ENCODE measurements at places on chromosomes 11 and 22.

DNA sequence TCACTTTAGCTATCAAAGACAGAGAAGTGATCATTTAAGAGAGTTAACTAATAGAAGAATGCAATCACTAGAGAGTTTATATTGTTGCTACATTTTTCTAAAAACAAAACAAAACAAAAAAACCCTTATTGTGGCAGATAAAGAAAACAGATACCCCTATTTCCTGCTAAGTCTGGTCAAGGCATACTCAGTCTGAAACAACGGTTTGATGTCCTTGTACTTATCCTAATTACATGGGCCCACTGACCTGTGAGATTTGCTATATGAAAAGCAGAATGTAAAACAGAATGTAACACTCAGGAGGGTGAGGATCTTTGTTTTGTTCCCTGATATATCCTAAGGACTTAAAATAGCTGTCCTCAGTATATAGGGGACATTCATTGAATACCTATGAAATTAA is 24.6 kb downstream of the MAML2 start:
- no peak for DNase-seq

DNA sequence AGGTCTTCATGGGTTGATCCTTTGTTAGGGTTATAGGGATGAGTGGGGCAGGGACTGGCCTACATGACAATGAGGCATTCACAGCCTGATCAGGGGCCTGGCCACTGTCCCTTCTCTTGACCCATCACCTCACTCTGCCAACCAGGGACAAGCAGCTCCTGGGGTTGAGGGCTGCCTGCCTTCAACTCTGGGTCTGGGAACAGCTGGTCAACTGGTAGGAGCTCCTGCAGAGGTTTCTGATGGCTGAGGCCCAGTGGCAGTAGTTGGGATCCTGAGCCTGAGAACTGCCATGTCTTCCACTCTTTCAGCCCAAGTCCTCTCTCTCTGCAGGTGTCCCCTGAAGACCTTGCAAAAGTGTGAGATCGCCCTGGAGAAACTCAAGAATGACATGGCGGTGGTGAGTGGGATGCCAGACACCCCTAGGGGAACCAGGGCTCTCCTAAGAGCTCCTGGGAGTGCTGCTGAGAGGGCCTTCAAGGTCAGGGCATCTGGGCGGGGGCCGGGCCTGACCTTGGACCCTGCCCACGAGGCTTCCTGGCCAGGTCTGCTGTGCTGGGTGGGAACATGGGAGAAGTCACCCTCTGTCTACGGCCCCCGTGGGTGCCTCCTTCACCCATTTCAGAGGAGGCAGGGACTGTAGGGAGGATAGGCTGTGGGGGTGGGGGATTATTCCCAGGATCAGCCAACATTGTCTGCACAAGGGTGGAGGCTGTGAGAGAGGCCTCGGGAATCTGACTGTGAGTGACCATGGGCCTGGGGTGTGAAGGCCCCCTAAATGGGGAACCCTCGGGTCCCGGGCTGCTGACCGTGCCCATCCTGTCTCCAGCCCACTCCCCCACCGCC is 76.8 kb downstream of the MED15 start:
- no peak for DNase-seq

DNA sequence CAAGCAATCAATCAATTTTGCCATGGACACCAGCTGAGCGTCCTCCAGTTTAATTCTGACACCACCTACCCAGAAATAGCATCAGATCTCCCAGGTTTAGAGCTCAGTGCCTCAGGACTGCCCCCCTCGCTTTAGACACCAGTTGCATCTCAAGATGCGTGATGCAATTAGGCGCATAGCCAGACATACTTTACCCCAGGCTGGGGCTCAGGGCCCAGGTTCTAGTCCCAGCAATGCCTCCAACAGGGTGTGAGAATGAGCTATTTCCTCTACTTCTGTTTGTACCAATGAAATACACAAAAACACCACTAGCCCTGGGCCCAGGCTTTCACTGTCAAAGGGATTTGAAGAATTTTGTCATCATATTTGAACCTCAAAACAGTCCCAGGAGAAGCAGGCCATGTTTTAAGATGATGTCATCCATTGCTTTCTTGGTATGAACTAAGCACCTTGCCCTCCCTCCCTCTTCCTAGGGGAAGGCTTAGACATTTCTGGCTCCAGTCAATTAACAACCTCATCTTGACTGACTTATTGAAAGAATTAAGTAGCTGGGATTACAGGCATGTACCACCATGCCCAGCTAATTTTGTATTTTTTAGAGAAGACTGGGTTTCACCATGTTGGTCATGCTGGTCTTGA is 61.5 kb upstream of the INCENP start:
- no peak for DNase-seq

- DNase-seq, result no peak
These were observed 4.9 kb downstream of the SBF2 start for GRCh38 chr11:10288881-10289764.

- DNase-seq, result peak; percentile 58
These were observed 28.3 kb downstream of the DRD2 start for GRCh38 chr11:113446938-113447337.

DNA sequence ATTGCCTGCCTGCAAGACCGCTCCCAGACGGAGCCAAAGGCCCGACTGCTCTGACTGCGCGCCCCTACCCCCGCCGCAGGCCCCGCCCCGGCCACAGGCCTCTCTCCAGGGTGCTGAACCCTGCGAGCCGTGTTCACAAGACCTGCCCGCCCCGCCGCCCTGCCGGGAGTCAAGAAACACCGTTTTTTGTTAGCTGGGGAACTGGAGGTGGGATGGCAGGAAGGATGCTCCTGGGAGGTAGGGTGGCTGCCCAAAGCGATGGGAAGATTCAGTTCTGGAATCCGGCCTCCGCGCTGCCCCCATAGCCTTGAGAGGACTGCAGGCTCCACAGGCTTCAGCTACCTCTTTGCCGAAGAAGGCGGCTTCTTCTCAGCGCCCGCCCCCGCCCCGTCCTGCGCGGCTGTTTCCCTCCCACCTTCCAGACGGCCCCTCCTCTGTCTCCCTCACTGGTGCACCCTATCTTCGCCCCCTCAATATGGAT is 2.7 kb upstream of the PDE2A start:
- DNase-seq, result no peak

- no peak for DNase-seq
These were observed 24.5 kb downstream of the MICAL3 start for GRCh38 chr22:17999851-18000250.

DNA sequence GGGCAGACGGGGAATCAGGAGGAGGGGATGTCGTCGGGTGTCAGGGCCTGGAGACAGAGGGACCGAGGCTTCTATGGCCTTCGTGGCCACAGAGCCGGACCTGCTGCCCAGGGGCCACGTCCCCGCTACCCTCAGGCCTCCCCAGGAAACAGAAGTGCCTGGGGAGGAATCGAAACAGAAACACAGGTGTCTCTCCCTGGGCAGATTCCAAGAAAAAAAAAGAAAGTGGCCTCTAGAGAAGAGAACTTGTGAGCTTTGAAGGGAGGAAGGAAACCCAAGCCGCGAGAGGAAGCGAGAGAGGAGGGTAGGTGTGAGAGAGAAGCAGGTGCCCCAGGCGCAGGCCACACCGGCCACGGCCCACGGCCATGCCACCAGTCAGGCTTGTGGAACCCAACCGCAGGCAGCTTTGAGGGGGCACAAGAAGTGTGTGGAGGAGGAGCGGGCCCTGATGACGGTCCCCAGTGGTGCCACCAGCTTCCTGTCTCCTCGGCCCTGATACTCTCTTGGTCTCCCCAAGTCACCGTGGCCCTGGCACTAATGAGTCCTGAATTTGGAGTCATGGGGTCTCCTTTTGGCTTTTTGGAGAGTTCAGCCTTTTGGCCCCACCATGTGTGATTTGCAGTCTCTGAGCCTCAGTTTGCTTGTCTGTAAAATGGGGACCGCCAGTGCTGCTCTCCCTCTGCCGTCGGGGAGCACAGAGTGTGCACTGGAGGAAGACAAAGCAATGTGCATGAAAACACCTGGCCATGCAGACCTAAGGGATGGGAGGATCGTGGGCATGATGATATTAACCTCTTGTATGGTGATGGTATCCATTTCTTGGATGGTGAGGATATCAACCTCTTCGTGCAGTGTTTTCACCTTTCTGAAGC is 25.2 kb downstream of the LIF start:
- DNase-seq, result no peak

DNA sequence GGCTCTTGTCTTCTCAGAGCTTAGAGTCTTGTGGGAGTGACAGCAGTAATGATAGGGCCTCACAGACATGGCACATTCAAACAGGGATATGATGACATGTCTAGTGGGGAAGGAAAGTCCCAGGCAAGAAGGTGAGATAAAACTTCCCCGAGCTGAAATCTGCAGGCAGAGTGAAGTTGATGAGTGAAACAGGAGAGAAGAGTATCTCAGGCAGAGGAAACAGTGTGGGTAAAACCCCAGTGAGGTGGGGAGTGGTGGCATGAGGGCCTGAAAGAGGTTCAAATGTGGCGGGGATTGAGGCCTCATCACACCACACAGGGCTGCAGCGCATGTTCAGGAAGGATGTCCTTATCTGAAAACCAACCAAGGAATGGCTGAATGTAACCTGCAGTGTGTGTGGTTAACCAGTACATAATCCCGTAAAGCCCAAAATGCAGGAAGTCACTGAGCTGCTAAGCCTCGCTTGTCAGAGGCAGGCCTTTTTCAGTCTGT is 153.8 kb upstream of the E2F8 start:
- no peak for DNase-seq

- DNase-seq, result no peak
These were observed 343.6 kb upstream of the MTNR1B start for GRCh38 chr11:92625894-92626293.

GRCh38 chr11:19968860-19969259 is 191.4 kb downstream of the DBX1 start:
- DNase-seq, result no peak

DNA sequence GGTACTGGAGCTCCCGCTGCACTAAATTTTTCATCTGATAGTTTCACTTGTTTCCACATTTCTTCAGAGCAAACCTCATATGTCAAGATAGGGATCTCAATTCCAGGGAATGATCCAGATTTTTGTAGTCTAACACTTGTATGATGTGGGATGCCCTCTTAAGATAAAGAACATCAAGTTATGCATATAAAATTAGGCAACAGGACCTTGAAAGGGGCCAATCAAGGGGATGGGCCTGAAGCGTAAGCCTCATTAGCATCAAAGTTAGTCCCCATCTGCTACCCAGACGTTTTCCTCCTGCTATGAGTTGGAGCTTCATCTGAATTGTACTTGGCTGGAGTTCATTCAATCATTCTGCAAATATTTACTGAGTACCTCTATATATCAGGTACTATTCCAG is 17.5 kb downstream of the PDGFD start:
- no peak for DNase-seq

GRCh38 chr11:110478410-110478809 is 48.7 kb downstream of the FDX1 start:
- no peak for DNase-seq

DNA sequence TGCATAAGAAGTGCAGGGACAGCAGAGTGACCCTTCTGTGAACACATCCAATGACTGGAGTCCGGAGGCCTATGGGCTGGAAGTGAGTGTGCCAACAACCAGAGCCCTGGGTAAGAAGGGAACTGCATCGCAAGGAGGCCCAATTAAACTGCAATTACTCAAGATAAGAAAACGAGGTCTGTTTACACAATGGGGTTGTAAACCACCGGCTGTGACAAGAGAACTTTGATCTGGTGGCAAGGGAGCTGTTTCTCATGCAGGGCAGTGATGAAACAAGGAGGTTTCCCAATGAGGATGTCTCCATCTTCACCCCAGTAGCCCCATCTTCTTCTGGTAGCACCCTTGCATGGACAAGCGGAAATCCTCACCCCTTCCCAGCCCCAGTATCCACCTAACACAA is 21.5 kb downstream of the ETS1 start:
- DNase-seq, result no peak

DNA sequence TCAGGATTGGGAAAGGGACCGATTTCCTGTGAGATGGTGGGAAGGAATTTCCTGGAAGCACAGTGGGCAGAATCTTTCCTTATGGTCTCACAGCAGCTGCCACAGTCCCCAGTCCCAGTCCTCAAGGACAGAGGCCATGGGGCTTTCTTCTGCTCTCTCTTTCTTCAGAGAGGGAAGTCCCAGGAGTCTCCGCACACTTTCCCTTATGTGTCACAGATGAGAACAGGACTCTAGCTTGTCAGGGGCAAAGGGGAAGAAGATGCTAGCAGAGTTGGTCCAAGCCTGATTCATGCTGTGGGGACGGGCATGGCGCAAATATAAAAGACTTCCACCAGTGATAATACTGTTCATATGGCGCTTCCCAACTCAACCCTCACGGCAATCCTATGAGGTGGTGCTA is 7.5 kb upstream of the PPFIA1 start:
- DNase-seq, result no peak

DNA sequence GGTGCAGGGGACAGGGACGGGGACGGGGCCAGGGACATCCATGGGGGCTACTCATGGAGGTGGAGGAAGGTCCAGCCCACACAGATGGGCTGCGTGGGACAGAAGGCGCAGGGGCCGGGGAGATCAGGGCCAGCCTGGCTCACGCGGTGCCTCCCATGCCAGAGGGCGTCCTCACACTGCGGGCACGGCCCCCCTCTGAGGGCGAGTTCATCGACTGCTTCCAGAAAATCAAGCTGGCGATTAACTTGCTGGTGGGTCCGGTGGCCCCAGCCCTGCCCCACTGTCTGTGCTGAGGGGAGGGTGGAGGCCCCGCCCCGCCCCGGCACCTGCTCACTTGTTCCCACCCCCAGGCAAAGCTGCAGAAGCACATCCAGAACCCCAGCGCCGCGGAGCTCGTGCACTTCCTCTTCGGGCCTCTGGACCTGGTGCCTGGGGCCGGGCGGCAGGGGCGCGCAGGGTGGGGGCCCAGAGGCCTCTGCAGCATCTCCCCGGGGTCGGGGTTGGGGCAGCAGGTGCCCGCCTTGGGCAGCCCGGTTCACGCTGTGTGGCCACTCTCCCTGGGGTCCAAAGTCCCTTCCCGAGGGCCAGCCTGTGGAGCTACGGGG is 15.8 kb downstream of the EPS8L2 start:
- DNase-seq, result no peak

DNA sequence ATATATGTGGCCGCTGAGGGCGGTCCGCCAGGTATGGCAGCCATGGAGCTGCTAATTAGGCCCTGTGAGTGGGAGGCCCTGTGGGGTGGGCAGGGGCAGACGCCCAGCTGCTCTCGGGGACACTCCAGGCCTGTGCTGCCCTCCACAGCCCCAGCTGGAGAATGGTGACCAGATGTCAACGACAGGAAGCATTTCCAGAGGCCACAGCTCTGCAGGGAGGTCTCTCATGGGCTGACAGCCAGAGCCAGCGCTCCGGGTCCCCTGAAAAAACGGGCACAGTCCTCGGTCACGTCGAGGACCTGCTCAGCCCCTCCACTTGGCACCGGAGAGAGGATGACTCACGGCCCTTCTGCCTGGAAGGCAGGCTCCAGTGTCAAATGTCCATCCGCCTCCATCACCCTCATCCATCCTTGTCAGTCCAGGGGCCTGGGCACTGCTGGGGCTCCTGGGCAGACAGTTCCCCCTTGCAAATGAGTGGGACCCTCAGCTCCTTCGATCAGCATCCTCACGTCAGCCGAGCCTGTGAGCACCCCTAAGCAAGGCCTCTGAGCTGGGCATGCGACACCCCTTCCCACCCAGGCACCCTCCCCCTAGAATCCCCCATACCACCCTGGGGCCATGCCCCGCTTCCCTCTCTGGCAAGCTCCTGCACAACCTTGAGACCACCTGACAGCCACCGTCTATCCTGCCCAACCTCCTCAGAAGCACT is 1.9 kb downstream of the BID start:
- no peak for DNase-seq

Measured in NCI-H1417 treated with DMSO at 0.1 percent for 48 hours (cell line).